Pons (tissue), 1 donor: ENCODE measurements at places on chromosomes 1 and 21.

GRCh38 chr21:46425571-46425970 is 33.1 kb upstream of the DIP2A start:
- no peak for DNase-seq

- no peak for DNase-seq
Measured at GRCh38 chr1:180964056-180964455, 51.4 kb downstream of the KIAA1614 start.

- no peak for DNase-seq
Measured at GRCh38 chr1:78678324-78678723, 28.7 kb downstream of the IFI44 start.

DNA sequence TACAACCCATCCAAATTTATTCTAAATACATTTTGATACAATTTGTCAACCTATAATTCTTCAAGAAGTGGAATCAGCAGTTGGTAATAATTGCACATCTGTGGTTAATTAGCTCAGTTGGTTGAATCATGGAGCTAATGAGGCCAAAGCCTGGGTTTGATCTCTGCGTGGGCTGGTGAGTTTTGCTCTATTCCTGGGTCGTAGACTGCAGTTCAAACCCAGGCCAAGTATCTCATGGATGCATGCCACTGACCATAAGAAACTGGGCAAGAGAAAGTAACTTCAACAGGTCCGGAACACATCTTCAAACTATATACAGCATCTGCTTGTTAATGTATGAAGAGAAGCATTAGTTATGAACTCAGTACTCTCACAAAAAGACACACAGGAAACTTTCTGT is 779.7 kb downstream of the USP25 start:
- DNase-seq: no peak

GRCh38 chr1:36085126-36085525 is 1.2 kb downstream of the TEKT2 start:
- DNase-seq: no peak

DNA sequence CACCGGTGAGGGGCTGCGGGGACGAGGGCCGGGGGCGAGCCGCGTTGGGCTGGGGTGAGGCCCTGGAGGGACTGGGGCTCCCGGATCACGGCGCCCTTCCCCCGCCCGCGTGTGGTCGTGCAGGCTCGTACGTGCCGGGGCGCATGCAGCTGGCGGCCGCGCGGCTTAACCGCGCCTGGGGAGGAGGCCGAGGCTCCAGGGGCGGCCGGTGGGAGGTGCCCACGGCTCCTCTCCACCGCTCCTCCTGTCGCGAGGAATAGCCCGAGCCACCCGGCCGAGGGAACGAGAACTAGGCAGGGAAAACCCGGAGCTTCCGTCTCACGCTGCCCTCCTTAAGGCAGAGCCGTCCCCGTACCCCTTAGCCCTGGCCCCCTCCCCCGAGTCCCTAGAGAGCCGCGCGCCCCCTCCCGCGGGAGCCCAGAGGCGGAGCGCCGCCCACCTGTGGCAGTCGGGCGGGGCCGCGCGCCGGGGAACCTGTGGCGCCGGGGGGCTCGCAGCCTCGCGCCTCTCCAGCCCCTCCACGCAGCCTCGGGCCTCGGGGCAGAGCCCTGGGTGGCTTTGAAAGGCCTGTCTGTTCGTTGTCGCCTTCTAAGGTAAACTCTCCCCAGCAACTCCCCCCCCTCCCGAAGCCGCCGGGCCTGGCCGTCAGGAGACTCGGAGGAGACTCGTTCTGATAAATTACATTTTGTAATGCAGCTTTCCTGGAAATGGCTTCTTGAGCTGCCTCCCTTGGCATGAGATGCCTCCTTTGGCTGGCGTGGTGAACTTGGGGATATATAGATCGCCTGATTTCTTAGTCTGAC is 746 bp downstream of the AK4 start:
- no peak for DNase-seq

DNA sequence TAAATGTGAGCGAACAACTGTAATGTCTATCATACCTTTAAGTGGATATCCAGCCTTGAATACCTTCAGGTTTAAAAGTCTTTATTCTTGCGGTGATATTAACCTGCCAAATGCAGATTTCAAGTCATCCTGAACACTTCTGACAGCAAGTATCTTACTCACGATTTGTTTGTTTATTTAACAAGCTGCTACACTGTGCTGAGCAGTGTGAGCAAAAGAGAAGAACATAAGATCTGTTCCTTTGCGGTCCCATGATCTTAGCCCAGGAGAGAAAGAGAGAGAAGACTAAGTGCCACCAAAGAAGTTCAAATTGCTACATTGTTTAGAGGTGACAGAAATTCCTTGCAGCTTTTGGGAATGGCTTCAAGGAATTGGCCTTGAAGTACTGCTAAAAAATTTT is 9.5 kb upstream of the IL24 start:
- DNase-seq: no peak

DNA sequence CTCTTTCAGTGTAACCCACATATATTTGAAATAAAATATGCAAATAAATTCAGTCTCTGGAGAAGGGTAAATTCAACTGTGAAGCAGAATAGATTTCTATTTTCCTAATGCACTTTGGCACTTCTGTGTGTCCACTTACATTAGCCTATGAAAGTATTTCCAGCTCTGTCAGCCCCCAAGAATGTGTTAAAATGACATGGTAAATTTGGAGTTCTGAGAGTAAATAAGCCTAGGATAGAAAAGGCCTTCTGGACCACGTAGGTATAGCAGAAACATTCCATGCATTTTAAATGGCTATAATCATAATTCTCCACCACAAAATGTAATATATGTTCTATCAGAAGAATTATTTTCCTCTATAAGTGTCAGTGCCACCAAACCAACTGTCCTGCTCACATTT is 276.2 kb downstream of the NEGR1 start:
- no peak for DNase-seq

DNA sequence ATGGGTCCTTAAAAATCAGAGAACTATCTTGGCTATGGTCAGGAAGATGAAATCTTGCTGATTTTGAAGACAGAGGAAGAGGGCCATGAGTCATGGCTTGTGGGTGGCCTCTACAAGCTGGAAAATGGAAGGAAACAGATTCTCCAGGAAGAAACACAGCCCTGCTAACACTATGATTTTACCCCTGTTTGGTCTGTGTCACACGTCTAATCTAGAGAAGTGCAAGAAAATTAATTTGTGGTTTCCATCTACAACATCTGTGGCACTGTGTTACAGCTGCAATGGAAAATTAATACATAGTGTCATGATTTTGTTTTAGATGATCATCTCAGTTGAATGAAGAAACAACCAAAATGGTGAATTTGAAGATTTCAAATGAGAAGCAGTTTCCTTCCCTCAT is 288.7 kb upstream of the NRIP1 start:
- DNase-seq: no peak

DNA sequence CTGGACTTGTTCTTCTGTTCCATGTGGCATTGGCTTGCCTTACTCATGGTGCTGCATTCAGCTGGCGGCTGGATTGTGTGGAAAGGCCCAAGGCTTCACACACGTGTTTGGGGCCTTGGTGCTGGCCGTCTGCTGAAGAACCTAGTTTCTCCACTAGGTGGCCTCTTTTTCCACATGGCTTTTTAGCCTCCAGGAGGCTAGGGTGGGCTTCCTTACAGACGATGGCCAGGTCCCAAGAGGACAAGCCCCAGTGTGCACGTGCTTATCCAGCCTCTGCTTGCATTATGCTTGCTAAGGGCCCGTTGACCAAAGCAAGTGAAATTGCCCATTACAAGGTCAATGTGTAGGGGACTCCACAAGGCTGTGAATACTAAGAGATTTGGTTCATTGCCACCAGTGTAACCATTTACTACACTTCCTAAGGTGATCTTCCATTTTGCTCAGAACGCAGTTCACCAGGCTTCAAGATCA is 47.5 kb upstream of the FOXO6 start:
- no peak for DNase-seq

DNA sequence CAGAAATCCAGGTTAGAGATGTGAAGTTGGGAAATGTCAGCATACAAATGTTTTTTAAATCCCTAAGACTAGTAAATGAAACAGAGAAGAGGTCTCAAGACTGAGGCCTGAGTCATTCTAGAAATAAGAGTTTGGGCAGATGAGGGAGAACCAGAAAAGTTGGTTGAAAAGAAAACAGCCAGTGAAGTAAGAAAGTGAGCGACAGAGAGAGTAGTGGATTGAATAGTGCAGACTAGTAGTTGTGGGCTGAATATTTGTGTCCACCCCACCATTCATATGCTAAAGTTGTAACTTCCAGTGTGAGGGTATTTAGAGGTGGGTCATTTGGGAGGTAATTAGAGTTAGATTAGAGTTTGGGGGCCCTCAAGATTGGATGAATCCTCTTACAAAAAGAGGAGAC is 889.2 kb downstream of the TTLL7 start:
- no peak for DNase-seq

DNA sequence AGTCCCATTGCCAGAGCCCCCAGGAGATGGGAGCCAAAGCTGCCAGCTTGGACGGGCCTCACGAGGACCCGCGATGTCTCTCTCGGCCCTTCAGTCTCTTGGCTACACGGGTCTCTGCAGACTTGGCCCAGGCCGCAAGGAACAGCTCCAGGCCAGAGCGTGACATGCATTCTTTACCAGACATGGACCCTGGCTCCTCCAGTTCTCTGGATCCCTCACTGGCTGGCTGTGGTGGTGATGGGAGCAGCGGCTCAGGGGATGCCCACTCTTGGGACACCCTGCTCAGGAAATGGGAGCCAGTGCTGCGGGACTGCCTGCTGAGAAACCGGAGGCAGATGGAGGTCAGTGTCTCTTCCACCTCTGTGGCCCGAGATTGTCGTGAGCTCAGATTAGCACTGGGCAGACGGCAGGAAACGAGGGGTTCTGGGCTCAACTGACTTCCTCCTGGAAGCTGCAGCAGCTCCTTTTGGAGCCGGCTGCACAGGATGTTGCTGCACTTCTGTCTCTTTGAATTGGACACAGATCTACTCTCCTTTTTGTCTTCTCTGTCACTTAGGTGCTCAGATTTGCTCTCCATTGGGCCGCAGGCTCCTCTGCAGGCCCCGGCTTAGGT is 68.0 kb downstream of the DISC1 start:
- DNase-seq: no peak

DNA sequence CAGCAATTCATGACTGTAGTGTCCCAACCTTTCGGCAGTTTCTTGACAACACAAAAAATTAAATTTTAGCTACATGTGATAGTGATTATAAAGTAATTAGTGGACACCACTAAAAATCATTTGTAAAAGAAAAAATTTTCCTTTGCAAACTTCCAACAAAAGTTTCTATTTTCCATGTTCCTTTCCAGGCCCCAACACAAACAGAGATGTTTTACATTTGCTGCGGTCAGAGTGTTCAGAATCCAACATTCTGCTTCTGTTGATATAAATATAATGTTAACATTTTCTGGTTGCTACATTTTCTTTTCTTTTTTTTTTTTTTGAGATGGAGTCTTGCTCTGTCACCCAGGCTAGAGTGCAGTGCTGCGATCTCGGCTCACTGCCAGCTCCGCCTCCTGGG is 54.9 kb upstream of the WLS start:
- no peak for DNase-seq

DNA sequence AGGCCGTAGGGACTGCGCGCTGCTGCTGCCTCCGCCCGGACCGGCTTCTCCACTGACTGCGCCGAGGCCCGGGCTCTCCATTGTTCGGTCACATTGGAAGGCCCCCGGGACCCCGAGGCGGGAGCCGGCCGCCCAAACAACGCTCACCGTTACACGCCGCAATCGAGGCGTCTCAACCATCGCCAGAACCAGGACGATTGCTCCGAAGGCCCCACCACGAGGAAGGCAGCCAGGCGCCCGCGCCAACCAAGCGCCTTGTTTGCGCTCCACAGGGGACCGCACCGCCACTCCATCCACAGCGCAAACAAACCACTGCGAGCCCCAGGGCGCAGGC is 595 bp downstream of the GLUL start:
- no peak for DNase-seq

DNA sequence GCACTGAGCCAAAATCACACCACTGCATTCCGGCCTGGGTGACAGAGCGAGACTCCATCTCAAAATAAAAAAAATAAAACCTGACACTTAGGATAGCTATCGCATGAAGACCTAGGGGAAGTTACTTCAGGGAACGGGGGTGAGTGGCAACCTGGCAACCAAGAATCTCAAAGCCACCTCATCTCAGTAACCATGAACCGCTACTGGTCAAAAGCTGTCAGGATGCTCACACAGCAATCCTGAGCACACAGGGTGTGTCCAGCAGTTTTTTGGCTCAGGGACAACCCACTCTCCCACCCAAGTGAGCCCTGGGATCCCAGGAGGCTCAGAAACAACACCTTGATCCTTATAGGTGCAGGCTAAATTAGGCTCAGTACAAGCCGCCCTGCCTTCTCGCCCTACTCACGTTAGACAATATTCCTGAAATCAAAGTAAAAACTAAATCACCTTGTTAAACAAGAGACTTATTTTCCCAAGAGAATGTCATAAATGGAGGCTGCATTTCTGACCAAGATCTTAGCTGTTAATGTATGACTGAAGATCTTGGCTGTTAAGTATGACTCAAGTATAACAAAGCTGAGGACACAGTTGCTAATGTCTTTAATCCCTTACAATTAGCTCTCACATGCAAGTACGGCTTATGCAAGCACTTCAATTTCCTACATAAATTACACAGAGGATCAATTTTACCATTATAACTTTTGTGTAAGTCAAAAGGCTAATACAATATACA is 48.3 kb upstream of the NADK start:
- DNase-seq: no peak

GRCh38 chr1:247204177-247204647 is 32.4 kb upstream of the ZNF124 start:
- DNase-seq: no peak

- DNase-seq: no peak
Measured at GRCh38 chr1:27521336-27521831, 31.4 kb upstream of the WASF2 start.

- no peak for DNase-seq
Measured at GRCh38 chr1:226223157-226223785, at the start of gene MIXL1. TSS of gene MIXL1 (plus strand) at chr1:226223664. CDS start at chr1:226223682, 18 bp downstream.

DNA sequence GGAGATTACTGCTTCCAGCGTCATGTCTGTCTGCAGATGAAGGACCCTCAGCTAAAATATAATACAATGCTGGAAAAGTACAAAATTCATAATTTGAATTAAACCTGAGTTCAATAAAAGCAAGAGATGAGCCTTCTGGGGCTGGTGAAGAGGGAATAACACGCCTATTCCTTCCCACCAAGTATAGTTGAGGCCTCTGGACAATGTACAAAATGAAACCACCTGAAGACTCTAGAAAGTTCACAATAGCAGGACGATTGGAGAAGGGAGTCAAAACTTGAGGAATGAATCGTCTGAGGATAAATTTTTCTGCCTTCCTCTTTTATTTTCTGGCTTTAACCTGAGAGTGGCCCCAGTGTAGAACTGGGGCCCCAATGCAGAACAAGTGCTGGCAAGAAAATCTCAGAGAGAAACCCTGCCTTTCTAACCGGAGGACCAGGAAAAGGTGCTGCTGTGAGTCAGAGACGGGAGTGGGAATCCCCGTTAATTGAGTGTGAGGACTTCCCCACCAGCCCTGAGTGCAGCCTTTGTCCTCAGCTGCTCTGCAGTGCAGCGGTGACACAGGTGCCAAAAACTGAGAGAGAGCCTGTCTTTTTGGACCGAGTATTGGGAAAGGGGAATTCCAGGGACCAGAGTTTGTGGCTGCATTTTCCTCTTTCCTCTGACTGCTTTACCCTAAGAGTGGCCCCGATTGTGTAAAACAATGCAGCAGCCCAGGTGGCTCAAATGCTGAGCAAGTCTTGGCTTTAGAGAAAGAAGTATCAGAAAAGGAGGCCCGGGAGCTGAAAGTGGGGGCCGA is 264.9 kb downstream of the DYRK1A start:
- DNase-seq: no peak

- no peak for DNase-seq
Measured at GRCh38 chr1:98458511-98459485, 202.7 kb upstream of the SNX7 start.
